Naive thymus-derived CD8-positive, alpha-beta T cell (primary cell): ENCODE measurements at places on chromosomes 16 and 17. TPM values are rescaled to one million over a fixed set of nuclear protein-coding genes. Genes with fewer than 3 reads are reported as not detected.

DNA sequence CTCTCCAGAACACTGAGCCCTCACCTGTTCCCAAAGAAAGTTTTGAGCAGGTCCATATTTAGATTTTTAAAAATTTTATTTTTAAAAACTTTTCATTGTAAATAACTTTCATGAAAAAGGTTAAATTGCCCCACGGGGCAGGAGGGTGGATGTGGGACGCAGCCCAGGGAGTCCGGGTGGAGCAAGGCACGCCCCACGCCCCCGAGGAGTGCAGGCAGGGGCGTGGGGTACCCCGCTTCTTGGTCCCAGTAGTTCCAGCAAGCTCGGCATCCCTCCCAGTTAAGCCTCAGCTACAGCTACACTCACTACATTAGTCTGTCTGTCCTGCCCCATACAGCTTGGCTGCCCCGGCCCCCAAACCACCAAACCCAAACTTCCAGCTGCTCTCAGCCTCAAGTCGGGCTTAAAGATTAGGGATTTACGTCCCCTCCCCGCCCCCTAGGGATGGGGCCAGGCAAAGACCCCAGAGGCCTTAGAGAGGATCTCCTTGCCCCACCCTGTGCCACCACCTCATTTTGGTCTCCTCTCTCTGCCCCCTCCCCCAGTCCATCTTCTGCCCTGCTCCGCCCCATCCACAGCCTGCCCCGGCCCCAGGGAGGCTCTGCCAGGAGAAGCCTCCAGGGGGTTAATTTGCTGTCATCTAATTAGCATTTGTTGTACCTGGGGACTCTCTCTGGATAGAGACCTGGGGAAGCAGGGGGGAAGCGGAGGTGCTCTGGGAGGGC, 4.6 kb downstream of the FOXJ1 start:
- DNase-seq, result no peak

GRCh38 chr17:70912716-70913485, 743.6 kb downstream of the KCNJ2 start:
- no peak for DNase-seq

DNA sequence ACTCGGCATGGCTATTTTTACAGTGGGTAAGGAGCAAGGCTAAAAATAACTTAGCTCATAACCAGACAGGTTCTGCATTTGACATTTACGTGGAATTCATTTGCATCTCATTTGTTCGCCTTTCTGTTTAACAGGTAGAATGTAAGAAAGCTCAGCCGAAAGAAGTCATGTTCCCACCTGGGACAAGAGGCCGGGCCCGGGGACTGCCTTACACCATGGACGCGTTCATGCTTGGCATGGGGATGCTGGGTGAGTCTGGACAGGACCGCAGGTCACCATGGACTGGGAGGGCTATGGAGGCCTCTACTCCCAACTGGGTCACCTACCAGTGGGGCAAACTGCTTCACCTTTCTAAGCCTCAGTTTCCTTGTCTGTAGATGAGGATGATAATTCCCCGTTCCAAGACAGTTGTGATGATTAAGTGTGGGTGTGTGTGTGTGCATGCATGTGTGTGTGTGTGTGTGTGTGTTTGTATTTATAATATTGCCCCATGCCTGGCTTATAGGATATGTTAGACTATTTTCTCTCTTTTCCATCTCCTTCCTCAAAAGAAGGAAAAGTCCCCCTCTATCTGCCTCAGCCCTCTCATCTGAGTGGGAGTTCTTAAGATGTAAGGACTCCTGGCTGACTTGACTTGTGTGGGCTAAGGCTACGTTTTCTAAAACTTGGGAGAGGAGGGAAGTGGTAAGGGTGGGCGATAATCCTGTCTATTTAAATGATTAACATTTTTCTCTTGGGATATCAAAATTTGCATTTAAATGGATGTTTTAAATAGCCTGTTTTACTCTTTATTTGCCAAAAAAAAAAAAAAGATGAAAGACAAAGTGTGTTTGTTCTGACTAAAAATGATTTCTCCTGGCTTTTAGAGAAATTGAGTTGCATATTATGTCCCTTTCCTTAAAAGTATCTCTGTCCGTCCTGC, 129.0 kb downstream of the CCDC182 start:
- DNase-seq, result no peak

GRCh38 chr17:74387365-74388218, 20.3 kb downstream of the GPR142 start:
- no peak for DNase-seq

DNA sequence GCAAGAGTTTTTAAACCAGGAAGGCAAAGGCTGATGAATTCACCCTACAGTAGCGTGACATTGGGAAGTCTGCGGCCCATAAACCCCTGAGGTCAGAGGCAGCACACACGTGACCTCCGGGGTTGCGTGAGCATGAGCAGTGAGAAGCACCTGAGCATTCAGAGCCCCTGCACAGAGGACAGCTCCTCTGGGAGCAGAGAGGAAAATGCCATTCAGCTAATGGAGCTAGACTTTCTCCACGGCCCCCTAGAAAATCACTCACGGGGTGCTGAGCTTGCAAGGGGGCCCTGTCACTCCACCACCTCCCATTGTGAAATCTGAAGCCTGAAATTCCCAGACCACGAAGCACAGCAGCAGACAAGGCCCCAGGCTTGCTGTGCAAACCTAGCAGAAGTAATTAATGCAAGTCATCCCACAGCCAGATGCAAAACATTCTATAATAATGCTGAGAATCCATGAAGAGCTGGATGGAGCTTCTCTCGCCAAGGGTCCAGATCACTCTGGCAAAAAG, 114.9 kb upstream of the RCVRN start:
- DNase-seq, result no peak

- DNase-seq, result no peak
Measured at GRCh38 chr16:5616841-5617240, 519.2 kb upstream of the EEF2KMT start.

DNA sequence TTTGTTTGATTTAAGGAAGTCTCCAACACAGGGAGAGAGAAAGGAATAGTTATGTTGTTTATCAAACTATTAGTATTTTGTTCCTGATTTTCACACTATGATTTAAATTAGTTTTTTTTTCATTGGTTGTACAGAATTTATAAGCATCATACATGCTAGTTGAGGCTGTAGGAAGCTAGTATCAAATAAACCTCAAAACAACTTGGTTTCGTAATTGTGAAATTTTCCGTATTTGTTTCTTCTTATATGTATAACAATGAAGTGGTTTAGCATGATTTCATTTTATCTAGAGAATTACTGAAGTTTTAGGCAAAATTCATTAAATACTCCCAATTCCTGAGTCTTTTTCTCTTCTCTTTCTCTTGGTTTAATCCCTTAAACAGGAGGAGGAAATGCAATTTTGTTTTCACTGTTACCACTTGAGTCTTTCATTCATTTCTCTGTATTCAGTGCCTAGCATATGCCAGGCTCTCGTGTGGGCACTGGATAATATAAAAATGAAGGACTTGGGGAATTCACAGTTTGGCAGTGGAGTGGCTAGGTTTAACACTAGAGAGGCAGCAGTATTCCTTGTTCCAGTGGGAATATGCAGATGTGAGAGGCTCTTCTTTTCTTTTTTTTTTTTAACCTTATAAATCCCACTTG, 1.8 kb downstream of the CYLD start:
- no peak for DNase-seq

The INCA1 gene
- 0.26 TPM for total RNA-seq

The KIF2B gene
- not detected for total RNA-seq

The CHRNE gene
- 1.3 TPM for total RNA-seq

The ADAD2 gene
- total RNA-seq, result not detected

The RND2 gene
- not detected for total RNA-seq

The CETP gene
- total RNA-seq, result not detected

The BEAN1 gene
- not detected for total RNA-seq

The DNAH9 gene
- total RNA-seq, result not detected

The COL1A1 gene
- 0.44 TPM for total RNA-seq
